IMR-90 (cell line): ENCODE measurements at places on chromosomes 13 and 19.

DNA sequence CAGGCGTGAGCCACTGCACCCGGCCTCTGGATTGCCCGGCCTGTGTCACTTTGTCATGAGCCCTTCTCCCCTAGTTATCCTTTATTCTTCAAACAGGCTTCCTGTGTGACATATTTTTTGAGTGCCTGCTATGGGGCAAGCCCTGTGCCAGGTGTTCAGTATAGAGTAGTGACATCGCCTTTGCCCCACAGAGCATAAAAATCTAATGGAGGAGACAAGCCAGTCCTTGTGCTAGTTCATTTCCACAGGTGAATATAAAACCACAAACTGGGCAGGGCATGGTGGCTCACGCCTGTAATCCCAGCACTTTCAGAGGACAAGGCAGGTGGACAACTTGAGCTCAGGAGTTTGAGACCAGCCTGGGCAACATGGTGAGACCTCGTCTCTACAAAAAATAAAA, 43.2 kb downstream of the BBC3 start:
- DNase-seq = no peak

GRCh38 chr13:57918913-57919312, 287.4 kb downstream of the PCDH17 start:
- DNase-seq = no peak

GRCh38 chr13:42532561-42533335, 41.2 kb upstream of the TNFSF11 start:
- no peak for DNase-seq

- peak; percentile 90 for DNase-seq
Measured at GRCh38 chr19:11538232-11539036, at the start of gene CNN1. CNN1 (plus strand) TSS chr19:11538851; CDS start chr19:11538928, 77 bp downstream.

GRCh38 chr13:111080642-111081041, 34.5 kb upstream of the ARHGEF7 start:
- no peak for DNase-seq

GRCh38 chr19:30898353-30899103, 450.7 kb downstream of the TSHZ3 start:
- no peak for DNase-seq
